ENCODE measurements at places on chromosomes 12 and 14.

GRCh38 chr14:35506927-35507326 is 27.0 kb upstream of the INSM2 start:
- DNase-seq: no peak

DNA sequence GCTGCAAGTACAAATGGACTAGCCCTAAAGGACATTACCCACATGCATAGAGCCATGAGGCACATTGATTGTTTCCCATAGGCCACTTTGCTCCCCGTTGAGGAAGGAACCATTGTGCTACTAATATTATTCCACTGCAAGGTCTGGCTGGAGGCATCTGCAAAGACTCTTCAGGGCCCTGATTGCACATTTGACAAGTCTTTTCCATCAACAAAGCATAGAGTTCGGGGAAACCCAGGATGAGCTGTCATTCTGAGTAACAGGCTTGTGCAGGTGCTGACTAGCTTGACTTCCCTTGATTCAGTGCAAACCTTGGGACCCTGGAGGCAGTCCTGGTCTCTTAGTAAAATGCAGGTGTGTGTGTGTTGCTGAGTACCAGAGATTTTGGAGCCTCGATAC is 73.8 kb downstream of the SUSD6 start:
- no peak for DNase-seq

DNA sequence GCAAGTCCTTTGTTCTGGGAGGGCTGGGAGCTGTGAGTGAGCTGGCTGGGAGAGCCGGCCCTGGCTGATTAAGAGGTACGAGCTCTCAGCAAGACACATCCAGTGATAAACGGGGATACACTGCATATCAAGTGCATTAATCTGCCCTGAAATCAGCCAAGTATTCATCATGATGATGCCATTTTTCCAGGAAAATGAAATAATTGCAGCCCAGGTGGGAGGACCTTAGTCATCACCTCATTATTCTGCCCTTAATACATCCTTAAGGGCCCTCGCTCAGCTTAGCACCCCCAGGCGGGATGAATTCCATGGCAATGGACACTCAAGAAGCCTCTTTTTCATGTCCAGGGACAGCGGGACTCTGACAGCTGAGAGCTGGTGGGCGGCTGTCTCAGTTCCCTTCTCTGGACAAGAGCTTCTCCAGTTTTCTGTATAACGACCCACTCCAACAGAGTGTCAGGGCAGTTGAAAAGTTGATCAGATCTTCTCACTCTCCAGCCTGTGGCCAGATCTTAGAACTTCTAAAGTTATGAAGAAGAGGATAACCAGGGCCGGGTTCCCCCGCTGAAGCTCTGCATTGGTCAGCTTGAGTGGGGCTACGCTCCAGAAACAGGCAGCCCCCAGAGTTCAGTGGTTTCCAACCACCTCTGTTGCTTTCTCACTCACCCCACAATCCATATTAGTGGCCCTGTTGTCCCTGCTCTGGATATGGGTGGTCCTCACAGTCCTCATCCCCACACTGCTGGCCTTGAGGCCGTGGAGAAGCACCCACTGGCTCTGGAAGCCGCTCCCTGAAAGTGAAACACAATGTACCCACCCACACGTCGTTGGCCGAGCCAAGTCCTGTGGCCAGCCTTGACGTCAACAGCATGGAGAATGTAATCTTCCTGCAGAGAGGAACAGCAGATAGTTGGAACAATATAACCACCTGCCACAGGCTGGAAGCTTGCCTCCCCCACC is 306.2 kb upstream of the DIO3 start:
- DNase-seq: no peak

DNA sequence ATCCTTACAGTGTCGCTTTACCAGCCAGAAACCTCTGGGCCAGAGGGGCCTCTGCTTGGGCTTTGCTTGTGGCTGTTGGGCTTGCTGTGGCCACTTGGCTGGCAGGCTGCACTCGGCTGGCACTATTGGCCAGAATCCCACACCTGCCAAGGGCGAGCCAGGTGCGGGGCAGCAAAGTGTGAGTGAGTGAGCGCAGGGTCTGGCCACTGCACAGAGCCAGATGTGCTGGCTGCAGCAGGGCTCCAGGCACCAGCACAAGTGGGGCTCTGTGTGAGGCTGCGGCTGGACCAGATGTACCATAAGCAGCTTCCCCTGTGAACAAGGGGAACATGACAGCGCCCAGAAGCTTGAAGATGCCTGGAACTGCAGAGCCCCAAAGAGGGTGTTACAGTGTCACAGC is 33.5 kb upstream of the ARID2 start:
- DNase-seq: no peak

DNA sequence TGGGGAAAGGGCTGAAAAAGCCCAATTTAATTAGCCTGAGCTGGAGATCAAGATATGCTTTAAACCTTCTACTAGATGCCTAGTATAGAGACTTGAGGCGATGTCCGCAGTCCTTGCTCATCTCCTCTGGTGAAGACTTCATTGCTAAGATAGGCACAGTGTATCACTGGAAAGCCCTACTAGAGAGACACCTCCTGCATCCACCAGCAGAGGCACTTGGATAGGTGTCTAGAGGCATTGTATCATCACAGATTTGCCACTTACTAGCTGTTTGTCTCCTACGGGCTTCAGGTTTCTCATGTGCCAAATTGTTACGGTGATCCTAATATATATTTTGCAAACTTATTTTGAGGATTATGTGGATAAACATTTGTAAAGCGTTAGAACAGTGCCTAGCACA is 1048.5 kb downstream of the GALC start:
- DNase-seq: no peak

- no peak for DNase-seq
Measured at GRCh38 chr14:24958271-24958670, 91.7 kb downstream of the STXBP6 start.

GRCh38 chr14:103737432-103738045 is 21.9 kb downstream of the ZFYVE21 start:
- DNase-seq: no peak

- DNase-seq: peak; percentile 69
Measured at GRCh38 chr12:442235-442884, 17.4 kb upstream of the B4GALNT3 start.

DNA sequence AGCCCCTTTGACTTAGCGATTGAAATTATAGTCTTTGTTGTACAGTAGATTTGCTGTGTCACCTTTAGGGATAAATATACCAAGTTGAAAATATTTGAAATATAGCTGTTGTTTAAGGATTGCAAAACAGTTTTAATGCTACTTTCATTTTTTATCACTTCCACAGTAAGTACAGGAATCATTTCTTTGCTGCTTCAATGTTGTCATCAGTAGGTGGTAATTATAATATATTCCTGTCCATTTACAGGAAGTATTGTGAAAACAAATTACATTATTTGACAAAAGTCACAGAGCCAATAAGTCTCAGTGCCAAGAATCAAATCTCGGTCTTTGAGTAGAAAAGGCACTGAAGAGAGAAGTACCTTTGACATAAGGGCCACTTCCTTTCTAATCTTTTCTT is 342.6 kb upstream of the RGS6 start:
- DNase-seq: no peak

DNA sequence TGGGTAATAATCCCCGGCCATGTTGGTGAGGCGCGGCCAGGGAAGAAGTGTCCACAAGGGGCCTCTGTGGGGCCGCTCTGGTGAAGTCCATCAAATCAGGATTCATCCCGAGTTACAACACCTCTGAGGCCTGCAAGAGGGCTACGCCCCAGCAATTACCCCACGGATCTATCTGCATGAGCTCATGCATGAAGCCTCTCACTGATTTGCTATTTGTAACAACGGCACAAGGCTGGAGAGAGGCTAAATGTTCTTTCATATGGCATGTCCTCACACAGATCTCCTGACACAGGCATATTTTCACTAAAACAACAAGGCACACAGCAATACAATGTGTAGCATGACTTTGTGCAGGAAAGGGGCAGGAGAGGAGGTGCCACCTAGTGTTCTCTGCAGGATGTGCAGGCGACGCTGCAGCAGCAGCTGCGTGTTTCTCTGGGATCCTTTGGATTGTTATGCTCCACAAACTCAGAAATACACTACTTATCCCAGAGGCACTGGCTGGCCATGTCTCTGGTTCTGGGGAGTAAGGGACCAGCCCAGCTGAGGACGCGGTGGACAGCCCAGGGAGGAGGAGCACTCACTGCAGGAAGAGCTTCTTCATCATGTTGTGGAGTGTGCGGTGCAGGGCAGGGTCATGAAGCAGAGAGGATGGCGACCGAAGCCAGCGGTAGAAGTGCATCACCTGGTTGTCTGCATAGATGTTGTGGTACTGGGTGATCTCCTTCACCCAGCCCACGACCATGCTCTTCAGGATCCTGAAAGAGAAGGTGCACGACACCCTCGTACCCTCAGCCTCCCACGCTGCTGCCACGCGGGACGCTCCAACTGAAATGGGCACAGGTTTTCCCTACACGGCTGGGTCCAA is 20.2 kb downstream of the P2RX2 start:
- DNase-seq: no peak

GRCh38 chr14:52336241-52336640 is 22.1 kb downstream of the PTGER2 start:
- DNase-seq: no peak

DNA sequence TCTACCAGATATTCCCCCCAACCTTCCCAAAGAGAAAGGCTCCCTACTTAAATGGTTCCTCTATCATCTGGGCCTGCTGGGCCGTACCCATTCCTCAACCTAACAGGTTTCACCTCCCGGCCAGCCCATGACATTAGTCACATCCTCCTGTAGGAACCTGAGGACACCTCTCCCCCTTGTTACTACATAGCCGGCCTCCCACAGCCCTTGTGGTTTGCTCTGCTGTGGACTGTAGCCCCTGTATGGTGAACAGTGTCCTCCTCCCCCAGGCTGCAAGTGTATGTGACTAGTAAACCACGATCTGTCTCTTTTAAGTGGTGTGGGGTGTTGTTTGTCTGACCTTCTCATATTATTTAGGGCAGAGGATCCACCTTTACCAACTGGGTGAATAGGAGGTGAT is 371.7 kb downstream of the RGS6 start:
- DNase-seq: no peak

DNA sequence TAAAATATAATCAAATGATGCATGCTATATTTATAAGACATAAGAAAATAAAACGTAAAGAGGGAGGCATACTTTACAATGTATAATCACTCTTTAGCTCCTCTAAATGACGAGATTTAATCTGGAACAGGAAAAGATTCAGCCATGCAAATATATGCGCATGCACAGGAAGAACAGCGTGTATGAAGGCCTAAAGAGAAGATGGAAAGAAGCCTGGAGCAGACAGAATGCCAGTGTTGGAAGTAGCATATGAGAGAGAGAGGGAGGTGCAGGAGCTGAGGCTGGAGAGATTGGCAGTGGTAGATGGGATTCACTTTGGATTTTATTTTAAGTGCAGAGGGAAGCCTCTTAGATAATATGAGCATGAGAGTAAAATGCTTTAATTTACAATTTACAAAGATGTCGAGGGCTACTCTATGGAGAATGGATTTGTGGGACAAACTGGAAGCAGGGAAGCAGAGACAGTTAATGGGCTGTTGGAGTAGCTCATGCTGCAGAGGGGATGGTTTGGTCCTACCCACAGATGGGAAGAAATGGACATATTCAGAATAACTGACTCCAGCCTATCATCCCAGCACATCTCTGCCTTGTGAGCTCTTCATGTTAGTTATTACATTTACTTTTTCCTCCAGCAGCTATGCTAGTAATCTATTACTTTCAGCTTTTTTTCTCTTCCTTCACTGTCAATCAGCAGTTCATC is 411.1 kb downstream of the TMTC2 start:
- no peak for DNase-seq

DNA sequence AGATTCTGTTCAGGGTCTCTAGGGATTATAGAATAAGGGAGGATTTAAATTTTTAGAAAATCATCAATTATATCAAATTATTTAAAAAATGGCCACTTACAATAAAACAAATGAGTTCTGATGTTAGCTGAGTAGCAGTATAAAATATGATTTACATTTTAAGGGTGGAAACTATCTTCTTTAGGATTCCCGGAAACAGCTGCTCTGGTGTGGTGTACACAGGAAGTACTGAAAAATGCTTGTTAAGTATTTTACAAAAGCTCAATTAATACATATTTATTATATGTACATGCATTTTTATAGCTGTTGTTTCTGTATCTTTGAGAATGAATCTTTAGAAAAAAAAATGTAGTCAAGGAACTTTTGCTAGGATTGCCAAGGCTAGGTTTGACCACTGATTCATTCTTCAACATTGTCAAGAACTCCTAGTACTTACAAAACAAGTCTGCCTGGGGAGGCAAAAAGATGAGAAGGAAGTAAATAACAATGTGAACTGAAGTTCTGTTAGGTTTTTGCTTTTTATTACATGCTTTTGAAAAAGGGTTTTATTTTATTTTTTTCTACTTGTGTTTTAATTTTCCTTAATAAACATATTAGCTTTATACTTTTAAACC is 48.0 kb downstream of the ARF6 start:
- DNase-seq: peak; percentile 24

DNA sequence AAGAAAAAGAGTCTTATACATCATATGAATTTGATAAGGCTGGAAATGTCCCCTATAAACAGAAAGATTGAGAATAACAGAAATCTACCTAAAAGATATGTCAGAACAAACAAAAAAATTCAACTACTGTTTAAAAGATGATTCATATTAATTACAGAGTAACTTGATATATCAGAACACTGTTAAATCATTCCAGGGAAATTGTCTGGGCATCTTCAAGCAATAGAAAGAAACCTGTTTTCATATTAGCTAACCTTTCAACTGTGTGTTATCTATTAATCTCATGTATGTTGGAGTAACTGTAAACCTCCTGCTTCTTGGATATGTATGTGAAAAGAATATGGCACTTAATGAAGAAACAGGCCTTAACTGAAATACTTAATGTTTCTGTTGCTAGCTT is 96.7 kb downstream of the NUBPL start:
- no peak for DNase-seq

DNA sequence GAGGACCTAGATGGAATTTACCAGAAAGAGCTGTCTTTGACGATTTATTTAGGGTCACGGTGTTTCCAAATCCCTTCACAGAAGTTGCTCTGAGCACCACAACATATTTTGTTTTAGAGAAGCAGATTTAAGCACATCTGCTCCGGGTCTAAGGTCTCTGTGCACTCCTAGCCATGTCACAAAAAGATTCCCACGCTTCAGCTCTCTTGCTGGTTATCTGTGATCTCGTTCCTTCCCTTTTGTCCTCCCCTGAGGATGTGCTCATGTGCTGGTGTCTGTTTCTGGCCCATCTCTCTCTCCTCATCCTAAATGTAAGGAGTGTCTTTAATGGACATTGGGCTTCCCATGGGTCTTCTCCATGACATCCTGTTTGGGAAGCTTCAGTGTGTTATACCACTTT is 53.7 kb upstream of the GNPNAT1 start:
- no peak for DNase-seq

- no peak for DNase-seq
Measured at GRCh38 chr14:76833011-76833410, 6.8 kb downstream of the LRRC74A start.

DNA sequence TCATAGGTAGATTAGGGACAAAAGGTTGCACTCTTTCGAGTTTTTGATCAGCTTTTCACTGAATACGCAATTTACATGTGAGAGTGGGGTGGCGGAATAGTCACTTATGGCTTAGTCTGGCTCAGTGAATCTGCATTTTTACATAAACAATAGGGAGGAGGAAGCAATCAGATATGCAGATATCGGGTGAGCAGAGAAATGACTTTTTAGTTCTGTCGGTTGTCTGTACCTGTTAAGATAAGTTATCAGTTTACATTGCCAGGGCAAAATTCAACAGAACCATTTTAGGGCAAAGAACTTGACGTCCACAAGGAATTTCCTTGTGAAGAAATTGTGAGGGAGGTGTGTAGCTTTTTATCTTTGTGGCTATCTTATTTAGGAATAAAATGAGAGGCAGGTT is 15.4 kb upstream of the EGLN3 start:
- no peak for DNase-seq

- no peak for DNase-seq
Measured at GRCh38 chr14:61813096-61813606, 50.9 kb downstream of the SNAPC1 start.
